NCI-H1694 treated with DMSO at 0.1 percent for 48 hours (cell line): ENCODE measurements at places on chromosomes 12 and 14.

- no peak for DNase-seq
These were observed 252.4 kb downstream of the ITPR2 start for GRCh38 chr12:26580619-26581018.

DNA sequence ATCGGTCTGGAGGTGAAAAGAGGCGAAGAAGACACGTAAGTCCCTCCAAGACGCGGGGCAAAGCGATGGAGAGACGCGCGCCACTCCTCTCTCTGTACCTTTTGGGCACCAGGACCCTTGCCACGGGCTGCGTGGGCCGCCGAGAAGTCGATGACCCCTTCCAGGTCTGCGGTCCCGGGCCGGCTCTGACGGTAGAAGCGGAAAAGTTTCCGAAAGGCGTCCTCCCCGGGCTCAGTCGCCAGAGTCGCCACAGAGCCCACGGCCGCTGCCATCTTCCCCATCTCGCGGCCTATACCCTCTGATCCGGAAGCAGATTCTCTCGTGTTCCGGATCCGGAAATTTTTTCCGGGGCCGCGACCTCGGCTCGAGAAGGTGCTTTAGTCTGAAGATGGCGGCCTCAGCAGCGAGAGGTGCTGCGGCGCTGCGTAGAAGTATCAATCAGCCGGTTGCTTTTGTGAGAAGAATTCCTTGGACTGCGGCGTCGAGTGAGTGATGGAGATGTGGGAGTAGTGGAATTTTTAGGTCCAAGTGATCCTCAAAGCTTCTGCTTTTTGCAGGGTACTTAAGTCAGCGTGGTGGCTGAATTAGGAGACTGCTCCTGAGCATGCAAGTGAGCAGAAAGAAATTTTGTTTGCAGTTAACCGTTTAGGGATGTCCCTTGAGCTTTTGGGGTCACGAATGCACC lies at the start of the genes ALKBH1 and SLIRP:
ALKBH1 (minus strand) TSS at position 300 of the 685 bp plus-strand sequence; CDS start at position 281, 19 bp downstream.
SLIRP (plus strand) TSS at position 380 of the 685 bp plus-strand sequence; CDS start at position 389, 9 bp downstream.
- DNase-seq = peak; percentile 92

DNA sequence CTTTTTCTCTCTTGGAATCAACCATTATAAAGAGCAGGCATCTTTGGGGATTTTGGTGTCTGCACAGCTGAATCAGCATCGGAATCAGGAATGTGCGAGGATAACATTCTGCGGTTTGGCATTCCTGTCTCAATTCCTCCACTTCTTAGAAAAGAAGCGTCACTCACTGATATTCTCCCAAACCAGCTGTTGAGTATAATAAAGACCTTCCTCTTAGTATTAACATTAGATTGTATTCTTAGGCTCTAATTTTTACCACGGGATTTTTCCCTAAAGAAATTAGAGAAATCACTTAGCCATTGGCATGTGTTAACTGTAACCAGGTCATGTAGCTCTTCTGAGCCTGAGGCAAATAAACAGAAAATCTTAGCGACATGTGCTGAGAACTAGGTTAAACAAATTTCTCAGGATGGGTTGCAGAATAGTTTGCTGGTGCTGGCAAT lies 128.7 kb downstream of the TMX1 start:
- no peak for DNase-seq

GRCh38 chr14:58491593-58491992 lies 64.1 kb downstream of the KIAA0586 start:
- DNase-seq = no peak

DNA sequence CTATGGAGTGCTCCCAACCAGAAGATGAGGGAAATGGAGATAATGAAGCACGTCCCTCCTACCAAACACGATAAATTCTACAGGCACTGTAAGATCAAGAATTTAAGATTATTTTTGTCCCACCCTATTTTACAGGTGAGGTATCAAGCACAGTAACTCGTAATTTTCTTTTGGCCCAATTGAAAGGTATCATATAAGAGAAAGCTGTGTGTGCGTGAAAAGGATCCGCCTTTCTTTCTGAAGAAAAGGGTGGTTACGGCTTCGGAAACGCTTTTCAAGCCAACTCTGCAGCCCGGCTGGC lies 733 bp upstream of the KLHDC2 start:
- DNase-seq = no peak

GRCh38 chr12:43221216-43221615 lies 330.8 kb downstream of the ADAMTS20 start:
- DNase-seq = no peak

DNA sequence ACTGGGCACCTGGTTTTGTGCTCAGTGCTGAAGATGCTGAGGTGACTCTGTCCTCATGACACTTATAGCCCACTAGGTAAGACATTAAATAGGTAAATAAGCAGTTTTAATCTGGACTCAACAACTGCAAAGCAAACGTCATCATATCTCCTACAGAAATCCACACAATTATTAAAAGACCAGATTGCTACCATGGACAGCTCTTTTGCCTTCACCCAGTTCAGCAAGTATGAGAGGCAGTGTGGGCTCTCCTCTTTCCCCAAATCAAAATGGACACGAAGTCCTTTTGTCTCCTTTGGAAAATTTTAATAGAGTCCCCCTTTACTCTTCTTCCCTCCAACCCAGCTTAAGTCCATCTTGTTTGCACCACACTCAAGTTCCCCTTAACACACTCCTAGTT lies 171.1 kb downstream of the RPAP3 start:
- no peak for DNase-seq

- DNase-seq = no peak
These were observed 208.8 kb upstream of the EEA1 start for GRCh38 chr12:93137656-93138612.

- DNase-seq = no peak
These were observed 232.7 kb upstream of the ABCD2 start for GRCh38 chr12:39852346-39852745.

DNA sequence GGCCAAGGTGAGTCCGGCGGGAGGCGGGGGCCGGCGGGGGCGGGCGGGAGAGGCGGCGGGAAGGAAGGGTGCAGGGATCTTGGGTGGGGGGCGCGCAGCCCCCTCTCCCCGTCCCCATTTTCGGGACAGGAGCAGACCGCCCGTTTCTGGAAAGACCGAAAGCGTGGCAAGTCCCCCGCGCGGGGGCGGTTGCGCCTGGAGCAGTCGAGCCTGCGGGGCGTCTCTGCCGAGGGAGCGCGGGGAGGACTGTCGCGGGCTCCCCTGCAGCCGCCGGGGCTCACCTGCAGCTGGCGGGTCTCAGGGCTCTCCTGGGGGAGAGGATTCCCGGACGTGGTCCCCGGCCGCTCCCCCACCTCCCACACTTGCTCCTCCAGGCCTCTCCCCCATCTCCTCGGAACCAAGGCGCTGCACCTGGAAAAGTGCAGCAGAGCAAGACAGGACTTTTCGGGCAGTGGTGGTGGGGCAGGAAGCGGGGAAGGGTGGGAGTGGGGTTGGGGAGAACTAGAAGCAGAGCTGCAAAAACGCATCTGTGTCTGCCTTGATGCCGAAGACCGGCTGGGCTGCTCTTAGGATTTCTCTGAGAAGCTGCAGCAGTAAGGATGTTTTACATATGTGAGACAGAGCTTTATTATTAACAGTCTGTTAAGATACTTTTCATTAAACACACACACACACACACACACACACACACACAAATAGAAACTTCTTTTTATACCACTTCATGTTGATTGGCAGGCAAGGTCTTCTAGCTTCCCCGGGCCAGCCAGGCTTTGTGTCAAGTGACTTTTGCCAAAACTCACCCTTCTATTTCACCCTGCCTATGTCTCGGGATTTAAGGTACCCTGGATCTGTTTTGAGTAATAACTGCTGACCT lies 677 bp downstream of the C12orf75 start:
- no peak for DNase-seq

DNA sequence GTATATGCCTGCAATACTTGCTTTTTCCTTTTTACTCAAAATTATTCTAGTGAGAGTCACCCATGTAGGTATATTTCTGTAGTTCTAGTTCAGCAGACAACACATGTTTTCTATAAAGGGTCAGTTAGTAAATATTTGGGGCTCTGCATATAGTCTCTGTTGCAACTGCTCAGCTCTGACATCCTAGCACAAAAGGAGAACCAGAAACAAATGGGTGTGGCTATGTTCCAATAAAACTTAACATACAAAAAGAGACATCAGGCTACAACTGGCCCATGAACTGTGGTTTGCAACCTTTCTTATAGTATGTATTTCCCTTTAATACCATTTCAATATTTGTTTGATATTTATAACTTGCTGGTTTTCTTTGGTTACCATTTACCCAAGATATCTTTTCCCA lies 11.9 kb downstream of the NT5DC3 start:
- DNase-seq = no peak

- no peak for DNase-seq
These were observed 77.1 kb upstream of the ANKS1B start for GRCh38 chr12:100061814-100062213.

- no peak for DNase-seq
These were observed 325.1 kb downstream of the AEBP2 start for GRCh38 chr12:19764408-19764807.

- DNase-seq = peak; percentile 91
These were observed 29.5 kb upstream of the CISTR start for GRCh38 chr12:53781228-53781801.

DNA sequence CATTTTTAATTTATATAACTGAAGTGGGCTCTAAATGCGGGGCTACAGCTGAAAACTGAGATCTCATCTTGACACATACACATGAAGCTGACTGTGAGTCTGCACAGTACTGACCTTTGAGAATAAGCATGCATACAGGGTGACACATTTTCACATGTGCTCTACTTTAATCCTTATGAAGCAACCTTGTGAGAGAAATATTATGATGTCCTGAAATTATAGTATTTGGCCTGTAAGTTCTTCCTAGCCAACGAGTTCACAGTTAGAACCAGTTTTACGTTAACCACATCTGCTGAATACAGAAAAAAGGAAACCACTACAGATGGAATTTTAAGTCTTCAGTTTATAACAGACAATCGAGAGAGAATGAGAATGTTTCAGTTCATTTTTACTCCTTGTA lies 70.3 kb downstream of the SPPL3 start:
- no peak for DNase-seq
